NCI-H1930 (cell line): ENCODE measurements at places on chromosomes 12 and 14.

DNA sequence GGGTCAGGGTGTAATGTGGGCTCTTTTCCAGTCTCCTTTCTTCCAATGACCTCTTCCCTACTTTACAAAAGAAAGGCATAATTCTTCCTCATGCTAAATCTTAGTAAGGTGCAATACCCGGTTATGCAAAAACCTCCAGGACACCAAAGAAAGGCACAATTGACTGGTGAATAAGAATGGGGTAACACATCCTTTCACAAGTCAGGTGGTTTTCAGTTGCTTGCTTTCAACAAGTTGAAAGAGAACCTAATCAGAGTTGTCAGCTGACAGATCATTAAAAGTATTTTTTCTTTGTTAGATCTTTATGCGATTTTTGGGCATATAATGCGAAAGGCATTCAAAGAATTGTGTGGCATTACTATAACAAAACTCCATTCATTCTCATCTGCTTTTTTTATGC, 1.3 kb upstream of the AEBP2 start:
- no peak for DNase-seq

GRCh38 chr14:102616318-102616717, 23.9 kb downstream of the RCOR1 start:
- DNase-seq: no peak

DNA sequence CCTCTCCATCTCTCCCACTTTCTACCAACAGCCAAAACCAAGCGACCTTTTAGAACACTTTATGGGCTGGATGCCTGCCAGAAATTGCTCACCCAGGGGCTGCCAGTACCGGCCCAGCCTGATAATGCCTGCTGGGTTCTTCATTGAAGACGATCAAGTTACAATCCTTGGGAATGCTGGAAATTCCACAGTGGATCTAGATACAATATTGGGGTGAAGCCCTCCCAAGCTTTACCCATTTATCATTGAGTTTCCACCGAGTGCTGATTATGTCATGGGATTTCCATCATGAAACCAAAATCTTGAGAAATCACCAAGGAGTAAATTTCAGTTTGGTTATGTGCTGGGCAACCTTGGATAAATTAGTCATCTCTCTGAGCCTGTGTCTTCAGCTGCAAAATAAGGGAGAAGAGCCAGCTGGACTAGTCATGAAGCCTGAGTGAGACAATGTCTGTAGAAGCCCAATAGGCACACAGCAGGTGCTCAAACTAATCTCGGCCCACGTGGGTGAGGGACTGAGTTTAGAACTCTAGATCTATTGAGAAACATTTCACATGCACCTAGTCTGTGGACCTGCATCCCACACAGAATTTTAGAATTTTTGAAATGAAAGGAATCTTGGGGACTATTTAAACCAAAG, 75.5 kb upstream of the CLMN start:
- no peak for DNase-seq

GRCh38 chr12:81500788-81501187, 258.4 kb downstream of the PPFIA2 start:
- no peak for DNase-seq

DNA sequence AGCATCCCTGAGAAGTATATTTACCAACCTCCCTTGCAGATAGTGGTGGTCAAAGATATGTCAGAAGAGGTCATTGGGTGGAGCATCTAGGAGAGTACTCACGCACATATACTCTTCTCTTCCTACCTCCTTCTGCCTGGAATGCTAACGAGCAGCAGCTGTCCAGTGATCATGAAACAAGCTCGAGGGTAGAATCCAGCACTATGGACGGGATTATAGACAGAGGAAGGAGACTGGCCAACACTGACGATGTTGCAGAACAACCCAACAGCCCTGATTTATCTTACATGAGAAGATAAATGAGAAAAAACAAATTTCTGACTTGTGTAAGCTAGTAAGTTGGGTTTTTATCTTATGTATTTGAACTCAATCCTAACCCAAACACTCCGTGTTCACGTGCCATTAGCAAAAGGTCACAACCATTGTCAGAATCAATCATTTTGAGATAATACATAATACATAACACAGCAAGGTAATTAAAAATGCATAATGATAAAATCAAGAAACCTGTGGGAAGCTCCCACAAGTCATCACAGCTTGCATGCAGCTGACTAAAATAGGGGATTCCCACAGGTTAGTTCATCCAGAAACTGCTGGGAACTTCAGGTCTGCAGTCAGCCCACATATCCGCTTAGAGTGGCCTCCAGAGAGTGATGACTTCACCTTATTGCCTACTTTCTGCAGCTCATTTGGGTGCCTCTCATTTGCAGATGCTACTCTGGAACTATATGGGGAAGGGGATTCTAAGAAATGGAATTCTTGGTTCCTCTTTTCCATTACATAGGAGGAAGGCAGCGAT, 36.3 kb upstream of the STK38L start:
- no peak for DNase-seq

- DNase-seq: no peak
Observed at GRCh38 chr12:20653871-20654270, 41.3 kb upstream of the SLCO1C1 start.

DNA sequence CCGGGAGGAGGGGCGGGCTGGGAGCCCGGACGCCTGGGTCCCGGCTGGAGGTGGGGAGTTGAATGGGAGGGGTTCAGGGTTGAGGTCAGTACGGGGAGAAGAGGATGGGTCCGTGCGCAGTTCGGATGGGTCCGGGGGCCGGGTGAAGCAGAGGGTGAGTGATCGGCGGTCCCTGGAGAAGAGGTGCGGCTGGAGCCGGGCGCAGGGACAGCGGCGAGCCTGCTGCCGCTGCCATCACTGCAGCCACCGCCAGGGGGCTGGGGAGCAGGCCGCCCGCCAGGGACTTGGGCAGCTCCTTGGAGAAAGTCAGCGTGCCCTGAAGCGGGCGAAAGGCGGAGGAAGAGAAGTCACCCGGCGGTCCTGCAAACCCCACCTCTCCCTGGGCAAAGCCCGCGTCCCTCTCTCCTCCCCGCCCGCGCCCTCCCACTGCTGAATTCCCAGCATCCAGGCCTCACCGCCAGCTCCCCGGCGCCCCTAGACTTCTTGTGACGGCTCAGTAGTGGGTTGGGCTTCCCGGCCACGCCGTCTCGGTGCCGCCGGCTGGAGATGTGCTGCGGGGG, 6.0 kb upstream of the GPR84 start:
- DNase-seq: no peak

- no peak for DNase-seq
Observed at GRCh38 chr14:91358654-91359220, 58.9 kb downstream of the CCDC88C start.
